ENCODE measurements at places on chromosomes 16 and 17. TPM values are rescaled to one million over a fixed set of nuclear protein-coding genes. Genes with fewer than 3 reads are reported as not detected.

- no peak for DNase-seq
- H3K36me3 ChIP-seq = no peaks in the 10 kb centered on the region
- no peak overlapping the region for H3K4me3 ChIP-seq
- no peaks in the 10 kb centered on the region for H3K4me1 ChIP-seq
- H3K27ac ChIP-seq = no peak overlapping the region
These were observed 61.7 kb upstream of the LYRM9 start for GRCh38 chr17:27954548-27955495.

- no peak overlapping the region for H3K4me3 ChIP-seq
- no peaks in the 10 kb centered on the region for H3K27me3 ChIP-seq
- H3K27ac ChIP-seq = no peak overlapping the region
- H3K4me1 ChIP-seq = no peaks in the 10 kb centered on the region
- DNase-seq = no peak
- H3K36me3 ChIP-seq = no peaks in the 10 kb centered on the region
These were observed 70.0 kb downstream of the HS3ST3A1 start for GRCh38 chr17:13531721-13532120.

The C1QTNF8 gene
- polyA plus RNA-seq = not detected

The ABCA3 gene
- 6.9 TPM for polyA plus RNA-seq

The CHST4 gene
- 0.08 TPM for polyA plus RNA-seq
